Stimulated activated CD4-positive, alpha-beta T cell treated with anti-CD3 and anti-CD28 coated beads, TNF-alpha, amount 100 ng/mL, for 1 hour (primary cell): ENCODE measurements at places on chromosomes 3 and 15.

GRCh38 chr3:31505371-31506048, 27.2 kb upstream of the STT3B start:
- DNase-seq: no peak

- no peak for DNase-seq
These were observed 84.7 kb upstream of the LRRN1 start for GRCh38 chr3:3714572-3714971.

GRCh38 chr15:77417602-77418001, 2.3 kb downstream of the PEAK1 start:
- DNase-seq: no peak

GRCh38 chr3:111068574-111068973, 3.0 kb upstream of the NECTIN3 start:
- DNase-seq: no peak

DNA sequence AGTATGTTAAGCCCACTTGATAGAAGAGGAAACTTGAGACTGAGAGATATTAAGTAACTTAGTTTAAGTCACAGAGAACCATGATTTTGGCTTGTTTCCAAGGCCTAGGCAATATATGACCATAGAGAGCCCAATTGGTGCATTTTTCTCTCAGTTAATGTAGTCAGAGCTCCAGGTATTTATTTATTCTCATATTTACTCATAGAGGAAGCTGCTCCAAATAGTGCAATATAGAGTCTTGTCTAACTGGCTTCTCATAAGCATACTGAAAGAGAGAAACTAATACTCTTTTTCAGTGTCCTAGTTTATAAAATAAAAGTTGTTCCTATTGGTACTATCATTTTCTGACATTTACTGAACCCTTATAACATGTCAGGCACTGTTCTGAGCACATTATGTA, 15.2 kb downstream of the TRNT1 start:
- DNase-seq: no peak

DNA sequence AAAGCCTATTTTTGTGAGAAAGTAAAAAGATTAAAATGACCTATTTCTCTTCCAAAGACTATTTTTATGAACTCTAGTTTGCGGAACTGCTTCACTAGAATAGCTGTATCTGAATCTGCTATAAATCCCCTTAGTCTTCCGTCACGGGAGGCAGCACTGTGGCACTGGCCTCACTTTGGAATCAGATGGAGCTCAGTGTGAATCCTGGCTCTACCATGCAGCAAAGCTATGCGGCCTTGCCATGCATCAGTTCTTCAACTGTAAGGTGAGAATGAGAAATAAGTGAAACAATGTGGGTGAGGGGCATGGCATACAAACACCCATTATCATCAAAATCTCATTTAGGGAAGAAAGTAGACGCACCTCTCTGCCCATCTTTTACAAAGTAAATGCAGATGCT, 27.5 kb upstream of the CSPG5 start:
- DNase-seq: no peak

GRCh38 chr15:83695246-83695645, 41.3 kb downstream of the ADAMTSL3 start:
- DNase-seq: no peak

DNA sequence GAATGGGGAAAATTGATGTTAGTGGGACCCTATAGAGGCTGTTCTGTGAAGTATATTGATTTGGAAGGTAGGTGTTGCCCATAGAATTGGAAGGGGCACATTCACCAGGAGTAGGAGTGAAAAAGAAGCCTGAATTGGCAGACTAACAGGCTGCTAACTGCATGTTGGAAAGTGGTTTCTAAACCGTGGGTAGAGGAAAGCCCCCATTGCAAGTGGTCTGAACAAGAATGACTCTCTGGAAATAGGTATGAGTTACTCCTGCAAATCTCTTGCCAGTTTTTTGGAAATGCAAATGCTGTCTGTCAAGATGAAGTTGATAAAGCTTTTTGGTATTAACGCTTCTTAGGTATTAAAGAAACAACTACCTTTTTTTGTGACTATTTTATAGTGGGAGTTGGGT, 3.5 kb downstream of the UBE2E1 start:
- DNase-seq: no peak

- no peak for DNase-seq
These were observed 524 bp upstream of the TOPBP1 start for GRCh38 chr3:133662278-133662651.

GRCh38 chr15:85168642-85169173, 187.1 kb downstream of the PDE8A start:
- DNase-seq: peak; percentile 8

GRCh38 chr3:104133630-104134029, 1233.1 kb upstream of the ALCAM start:
- no peak for DNase-seq

GRCh38 chr3:143263852-143264513, 144.4 kb downstream of the CHST2 start:
- DNase-seq: no peak

GRCh38 chr15:38517312-38517975, 47.2 kb downstream of the RASGRP1 start:
- DNase-seq: no peak

DNA sequence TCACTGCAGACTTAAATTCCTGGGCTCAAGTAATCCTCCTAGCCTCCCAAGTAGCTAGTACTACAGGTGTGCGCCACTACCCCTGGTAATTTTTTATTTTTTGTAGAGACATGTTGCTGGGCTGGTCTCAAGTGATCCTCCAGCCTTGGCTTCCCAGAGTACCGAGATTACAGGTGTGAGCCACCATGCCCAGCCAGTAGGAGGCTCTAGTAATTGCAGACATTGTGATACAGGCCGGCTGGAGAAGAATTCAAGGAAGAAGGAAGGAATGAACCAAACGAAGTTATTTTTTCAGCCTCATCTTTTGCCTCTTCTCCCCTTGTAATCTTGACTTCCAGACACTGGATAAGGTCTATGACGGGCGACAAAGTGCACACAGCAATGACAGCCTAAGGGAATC, 3.2 kb upstream of the PPP4R2 start:
- no peak for DNase-seq

DNA sequence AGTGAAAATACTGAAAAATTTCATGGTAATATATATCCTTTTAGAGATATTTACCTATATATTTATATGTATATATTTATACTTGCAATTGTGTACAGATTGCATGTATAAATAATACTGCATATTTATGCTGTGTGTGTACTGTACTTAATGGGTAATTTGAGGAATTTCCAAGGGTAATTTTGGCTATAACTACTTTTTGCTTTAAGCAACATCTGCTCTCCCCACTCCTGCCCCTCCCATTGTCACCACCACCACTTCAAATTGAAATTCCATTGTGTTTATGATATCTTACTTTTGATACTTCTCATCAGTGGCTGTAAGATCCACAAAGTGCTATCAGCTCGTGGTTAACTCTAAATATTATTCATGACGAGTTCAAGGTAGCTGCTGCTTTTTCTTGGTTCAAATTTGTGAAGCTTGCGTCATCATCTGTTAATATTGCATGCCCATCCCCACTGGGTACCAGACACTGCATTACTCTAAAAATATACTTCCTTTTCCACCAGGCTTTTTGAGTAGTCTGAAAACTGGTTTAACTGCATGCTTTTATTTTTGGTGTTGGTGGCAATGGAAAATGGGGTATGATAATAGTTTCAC, 91.7 kb upstream of the MITF start:
- no peak for DNase-seq

DNA sequence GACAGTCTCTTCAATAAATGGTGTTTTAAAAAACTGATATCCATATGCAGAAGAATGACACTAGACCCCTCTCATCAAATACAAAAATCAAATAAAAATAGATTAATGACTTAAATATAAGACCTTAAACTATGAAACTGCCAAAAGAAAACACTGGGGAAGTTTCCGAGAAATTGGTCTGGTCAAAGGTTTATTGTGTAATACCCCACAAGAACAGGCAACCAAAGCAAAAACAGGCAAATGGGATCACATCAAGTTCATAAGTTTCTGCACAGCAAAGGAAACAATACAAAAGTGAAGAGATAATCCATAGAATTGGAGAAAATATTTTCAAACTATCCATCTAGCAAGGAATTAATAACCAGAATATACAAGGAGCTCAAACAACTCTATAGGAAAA, 126.2 kb downstream of the GOLIM4 start:
- DNase-seq: no peak

GRCh38 chr15:64905119-64905831, 6.4 kb upstream of the ANKDD1A start:
- peak; percentile 74 for DNase-seq

DNA sequence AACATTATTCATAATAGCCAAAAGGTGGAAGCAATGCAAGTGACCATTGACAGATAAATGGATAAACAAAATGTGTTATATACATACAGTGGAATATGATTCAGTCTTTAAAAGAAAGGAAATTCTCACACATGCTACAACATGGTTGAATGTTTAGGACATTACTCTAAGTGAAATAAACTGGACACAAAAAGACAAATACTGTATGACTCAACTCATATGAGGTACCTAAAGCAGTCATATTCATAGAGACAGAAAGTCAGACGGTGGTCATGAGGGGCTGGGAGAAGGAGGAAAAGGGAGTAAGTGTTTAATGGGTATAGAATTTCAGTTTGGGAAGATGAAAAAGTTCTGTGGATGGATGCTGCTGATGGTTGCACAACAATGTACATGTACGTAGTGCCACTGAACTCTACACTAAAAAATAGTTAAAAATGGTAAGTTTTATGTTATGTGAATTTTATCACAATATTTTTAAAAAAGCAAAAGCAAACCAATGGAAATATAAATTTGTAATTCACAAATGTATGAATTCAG, 5.3 kb downstream of the TXNRD3 start:
- no peak for DNase-seq

DNA sequence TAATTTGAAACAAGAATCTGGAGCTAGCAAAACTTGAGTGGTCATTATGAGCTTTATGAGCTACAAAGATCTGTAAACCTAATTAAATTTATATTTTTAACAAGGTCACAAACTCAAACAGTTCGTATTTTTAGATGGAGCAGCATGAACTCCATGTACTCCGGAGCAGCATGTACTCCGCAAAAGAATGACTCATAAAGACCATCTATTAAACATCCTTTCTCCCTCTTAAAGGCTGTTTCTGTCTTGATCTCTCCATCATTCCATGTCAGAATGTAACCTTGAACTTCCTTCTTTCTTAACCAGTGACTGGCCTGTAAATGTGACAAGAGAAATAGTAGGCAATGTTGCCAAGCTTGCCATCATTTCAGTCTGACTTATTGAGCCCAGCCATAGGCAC, 696.9 kb downstream of the ZNF385D start:
- DNase-seq: no peak

- no peak for DNase-seq
These were observed 88.3 kb upstream of the ADAMTSL3 start for GRCh38 chr15:83565553-83566159.

- DNase-seq: no peak
These were observed 427.0 kb downstream of the NTRK3 start for GRCh38 chr15:87829332-87830050.

- DNase-seq: no peak
These were observed 28.7 kb upstream of the DUSP7 start for GRCh38 chr3:52084954-52085680.

DNA sequence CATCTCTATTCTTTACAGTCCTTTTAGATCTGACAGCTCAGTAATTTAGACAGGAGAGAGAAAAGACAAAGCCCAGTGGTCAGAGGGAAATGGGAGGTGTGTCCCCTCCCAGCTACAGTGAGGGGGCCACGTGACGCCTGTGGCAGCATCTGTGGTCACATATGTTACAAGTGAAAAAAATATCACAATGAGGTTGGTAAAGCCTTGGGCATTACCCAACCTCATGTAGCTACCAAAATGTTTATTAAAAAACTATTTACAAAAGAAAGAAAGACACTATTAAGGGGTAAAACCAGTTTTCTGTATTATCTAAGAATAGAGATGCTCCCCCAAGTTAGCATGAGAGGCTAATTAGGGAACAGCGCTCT, 42.9 kb upstream of the PLCL2 start:
- no peak for DNase-seq

DNA sequence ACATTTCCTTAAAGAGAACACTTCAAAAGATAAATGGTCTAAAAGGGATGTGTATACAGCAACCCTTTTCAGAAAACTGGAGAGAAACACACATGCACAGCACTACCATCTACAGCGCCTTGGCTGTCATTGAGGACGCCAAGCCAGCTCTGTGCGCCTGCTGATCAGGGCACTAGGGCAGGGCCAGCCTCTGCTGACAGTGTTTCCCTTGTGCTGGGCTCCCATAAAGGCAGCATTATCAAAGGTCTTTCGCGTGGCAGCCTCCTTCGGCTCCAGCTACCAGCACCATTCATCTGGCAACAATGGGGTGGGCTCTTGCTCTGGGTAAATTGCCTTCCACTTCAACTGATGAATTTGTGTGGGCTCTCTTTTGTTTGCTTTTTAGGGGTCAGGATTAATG, 53.4 kb downstream of the LDHAL6B start:
- DNase-seq: no peak

GRCh38 chr15:73333001-73333400, 35.8 kb downstream of the HCN4 start:
- DNase-seq: no peak

DNA sequence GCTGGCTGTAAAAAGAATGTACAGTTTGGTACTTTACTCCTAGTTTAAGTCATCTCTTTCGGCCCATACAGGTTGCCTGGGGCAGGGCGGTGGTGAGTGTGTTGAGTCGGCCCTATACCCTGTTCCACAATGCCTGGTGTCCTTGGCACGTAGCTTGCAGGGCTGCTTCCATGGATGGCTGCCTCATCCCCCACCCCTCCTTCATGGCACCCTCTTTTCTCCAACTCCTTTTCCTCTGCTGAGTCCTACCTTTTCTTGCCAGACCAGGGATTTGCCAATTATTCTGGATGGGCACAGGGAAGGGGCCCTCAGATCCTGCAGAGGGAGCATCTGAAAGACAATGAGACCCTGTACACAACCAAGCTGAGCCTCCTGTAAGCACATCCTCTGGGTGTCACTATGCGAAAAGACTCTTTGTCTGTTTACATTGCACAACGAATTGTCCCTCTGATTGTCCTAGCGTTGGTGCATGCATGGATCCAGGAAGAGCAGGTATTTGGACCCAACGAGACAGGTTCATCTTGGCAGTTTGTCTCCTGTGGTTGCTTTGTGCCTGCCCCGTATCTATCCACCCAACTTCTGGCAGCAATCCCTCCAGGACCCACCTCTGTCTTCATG, 73.6 kb upstream of the CGNL1 start:
- DNase-seq: no peak

DNA sequence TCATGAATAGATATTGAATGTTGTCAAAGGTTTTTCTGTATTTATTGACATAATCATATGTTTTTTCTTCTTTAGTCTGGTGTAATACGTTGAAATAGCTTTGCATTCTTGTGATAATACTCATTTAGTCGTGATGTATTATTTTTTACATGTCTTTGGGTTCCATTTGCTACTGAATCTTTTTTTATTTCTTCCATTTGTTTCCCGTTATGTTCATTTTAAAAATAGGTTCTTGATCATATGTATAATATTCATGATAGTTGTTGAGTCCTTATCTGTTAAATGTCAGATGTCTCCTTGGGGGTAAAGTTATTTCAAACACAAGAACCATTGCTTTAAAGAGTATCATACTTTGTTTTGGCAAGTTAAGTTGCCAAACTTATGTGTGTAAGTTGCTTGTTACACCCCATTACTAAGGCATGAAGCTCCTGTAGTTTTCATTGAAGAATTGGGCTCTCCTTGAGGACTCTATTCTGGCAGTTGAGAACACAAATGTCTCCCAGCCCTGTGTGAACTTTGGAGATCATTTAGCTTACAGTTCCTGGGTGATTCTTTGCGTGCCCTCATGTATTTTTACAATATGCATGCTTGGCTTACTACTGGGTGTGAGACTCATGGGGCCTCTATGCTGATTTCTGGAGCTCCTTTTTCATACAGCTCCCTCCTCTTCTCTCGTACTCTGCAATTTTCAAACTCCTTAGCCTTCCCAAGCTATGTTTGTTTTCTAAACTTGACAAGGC, 8.3 kb downstream of the AKAP13 start:
- DNase-seq: no peak

- DNase-seq: no peak
These were observed 93.2 kb upstream of the IGF1R start for GRCh38 chr15:98555173-98555515.
